Naive B cell (primary cell): ENCODE measurements at places on chromosomes 4 and X. TPM values are rescaled to one million over a fixed set of nuclear protein-coding genes. Genes with fewer than 3 reads are reported as not detected.
A peak's percentile ranks its signal among the peaks of the same experiment; 100 is the strongest.

GRCh38 chr4:127523369-127523768 lies 109.4 kb upstream of the INTU start:
- DNase-seq: no peak

Gene HMX1
- polyA plus RNA-seq: not detected

Gene USP17L26
- not detected for polyA plus RNA-seq

- DNase-seq: no peak
Measured at GRCh38 chr4:54446581-54446980, 211.2 kb upstream of the KIT start.

GRCh38 chr4:8121292-8122015 lies 37.2 kb downstream of the ABLIM2 start:
- DNase-seq: no peak

DNA sequence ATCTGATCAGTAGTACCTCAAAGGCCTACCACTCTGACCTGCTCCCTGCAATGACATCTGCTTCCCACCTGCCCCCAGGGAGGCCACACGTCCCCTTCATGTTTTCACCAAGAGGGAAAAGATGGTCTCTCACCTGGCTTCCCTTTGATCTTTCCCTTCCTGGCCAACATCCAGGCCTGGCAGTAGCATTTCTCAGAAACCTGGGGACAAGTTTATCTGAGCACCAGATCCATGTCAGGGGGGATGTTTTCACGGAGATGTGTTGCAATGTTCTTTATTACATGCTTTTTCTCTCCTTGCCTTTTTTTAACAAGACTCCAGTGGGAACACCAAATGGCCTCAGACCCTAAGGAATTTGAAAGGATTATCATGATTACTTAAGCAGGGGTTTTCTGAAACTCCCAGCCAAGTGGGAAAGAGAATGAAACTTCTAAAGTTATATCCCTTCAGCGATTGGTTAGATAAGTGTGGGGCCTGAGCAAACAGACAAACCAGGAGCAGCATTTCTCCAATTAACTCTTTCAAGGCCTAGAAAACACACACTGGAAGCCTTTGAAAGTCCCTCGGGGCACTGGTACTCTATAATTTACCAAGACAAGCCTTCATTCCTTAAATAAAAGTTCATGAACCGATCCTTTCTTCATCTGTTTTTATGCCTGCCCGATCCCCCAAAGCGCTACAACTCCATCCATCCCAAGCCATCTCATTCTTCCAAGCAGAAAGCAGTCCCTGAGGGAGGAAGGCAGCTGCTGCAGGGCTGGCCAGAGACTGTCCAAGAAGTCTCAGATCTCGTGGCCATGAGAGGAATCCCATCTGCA lies 94.1 kb downstream of the BCOR start:
- DNase-seq: no peak

DNA sequence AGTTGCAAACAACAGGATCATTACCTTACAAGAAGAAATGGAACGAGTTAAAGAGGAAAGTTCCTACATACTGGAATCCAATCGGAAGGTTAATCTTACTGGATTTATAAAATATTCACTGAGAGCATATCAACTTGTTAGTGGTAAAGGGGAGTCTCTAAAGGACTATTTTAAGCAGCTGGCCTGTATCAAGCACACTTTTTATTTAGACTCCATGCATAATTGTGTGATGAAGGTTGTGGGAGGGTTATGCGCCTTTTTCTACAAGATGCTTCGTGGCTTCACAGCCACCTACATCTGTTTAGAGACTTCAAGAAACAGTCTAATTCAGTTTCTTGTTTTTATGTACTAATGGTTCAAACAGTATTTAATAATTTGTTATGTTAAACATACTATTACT lies 56.6 kb downstream of the GRSF1 start:
- DNase-seq: no peak

- DNase-seq: peak; percentile 18
Measured at GRCh38 chrX:30593440-30594200, 16.1 kb upstream of the TASL start.

GRCh38 chrX:148389629-148390028 lies 110.8 kb upstream of the AFF2 start:
- DNase-seq: no peak

- no peak for DNase-seq
Measured at GRCh38 chr4:116736756-116737155, 348.6 kb downstream of the TRAM1L1 start.

GRCh38 chrX:12582649-12583048 lies 208.6 kb upstream of the PRPS2 start:
- no peak for DNase-seq

GRCh38 chr4:182510836-182511235 lies 267.6 kb downstream of the TENM3 start:
- no peak for DNase-seq

Gene SOX3
- polyA plus RNA-seq: not detected

Gene BTC
- not detected for polyA plus RNA-seq

DNA sequence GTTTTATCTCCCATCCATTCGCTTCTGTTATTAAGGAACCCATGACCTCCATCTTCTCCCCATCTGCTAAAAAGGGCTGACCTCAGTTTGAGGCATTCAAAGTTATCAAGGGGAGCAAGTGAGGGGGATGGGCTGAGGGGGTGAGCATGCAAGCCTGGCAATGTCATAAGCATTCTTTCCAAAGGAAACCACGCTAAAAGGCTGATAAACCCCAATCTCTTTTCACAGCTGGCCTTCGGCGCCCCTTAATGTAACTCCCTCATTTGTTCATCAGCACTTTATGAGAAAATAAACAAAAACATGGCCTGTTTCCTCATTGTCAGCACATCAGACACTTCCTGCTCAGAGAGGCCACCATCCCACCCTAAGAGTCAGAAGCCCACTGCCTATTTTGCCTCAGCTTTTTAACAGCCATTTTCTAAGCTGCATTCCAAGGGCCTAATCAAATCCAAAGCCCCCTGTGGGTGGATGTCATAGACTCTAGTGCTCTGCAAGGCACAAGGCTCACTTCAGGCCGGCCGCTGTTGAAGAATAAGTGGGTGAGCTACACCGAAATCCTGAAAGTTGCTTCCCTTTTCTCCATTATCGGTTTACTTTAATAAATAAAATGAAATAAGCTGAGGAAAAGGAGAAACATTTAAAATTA lies 92.0 kb upstream of the SRD5A3 start:
- DNase-seq: no peak

Gene IGSF1
- not detected for polyA plus RNA-seq

DNA sequence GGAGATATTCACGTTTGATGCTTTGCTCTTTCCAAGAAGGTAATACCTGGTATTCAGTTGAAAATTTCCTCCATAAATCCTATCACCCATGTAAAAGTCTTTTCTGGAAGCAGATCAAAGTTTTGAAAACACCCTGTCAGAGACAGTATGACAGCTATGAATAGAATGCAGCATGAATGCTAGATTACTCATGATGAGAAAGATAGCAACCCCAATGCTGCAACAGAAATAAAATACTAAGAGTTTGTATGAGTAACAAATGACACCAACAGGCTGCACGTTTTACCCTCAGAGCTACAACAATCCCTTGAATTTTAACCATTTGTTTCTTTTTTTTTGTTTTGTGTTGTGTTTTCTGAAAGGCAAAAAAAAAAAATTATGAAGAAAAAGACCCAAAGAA lies 108.6 kb downstream of the ARHGAP6 start:
- no peak for DNase-seq

Gene LAMP2
- 142 TPM for polyA plus RNA-seq
